ENCODE measurements at places on chromosomes 6 and 20. TPM values are rescaled to one million over a fixed set of nuclear protein-coding genes. Genes with fewer than 3 reads are reported as not detected.

Gene ZFP57
- total RNA-seq: not detected

Gene VSX1
- total RNA-seq: not detected

GRCh38 chr6:116387374-116387773 is 16.6 kb downstream of the DSE start:
- DNase-seq: peak; percentile 43

GRCh38 chr6:27693766-27694546 is 218.2 kb downstream of the OR2B2 start:
- DNase-seq: no peak

DNA sequence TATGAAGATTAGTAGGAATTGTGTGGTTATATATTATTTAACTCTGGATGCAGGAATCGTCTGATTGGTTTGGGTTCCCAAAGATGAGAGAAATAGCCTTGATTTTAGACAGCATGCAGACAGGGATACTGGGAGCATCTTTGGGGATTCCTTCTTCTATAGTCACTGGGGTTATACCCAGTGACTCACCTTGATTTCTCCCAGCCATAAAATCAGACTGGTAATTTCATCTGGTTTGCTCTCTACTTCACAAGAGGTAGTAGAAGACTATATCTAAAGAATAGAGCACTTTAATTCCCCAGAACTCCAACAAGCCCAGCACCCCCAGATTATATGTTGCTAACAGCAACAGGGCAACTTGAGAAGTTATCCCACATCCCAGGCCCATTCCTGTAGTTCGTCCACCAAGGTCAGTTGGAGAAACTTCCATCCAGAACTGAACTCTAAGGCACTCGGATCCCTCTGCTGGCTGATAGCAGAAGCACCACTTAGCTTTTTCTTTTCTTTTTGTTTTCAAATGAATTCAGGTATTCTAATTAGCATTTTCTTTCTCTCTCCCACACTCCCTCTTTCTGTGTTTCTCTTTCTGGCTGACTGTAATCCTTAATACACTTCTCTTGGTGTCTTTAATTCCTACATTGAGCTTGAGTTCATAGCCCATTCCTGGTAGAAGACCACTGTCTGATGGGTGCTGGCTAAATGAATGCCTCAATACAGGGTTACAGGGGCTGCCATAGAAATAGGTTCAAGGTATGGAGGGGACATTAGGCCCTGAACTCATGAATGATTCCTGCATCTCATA is 20.4 kb upstream of the EFHC1 start:
- DNase-seq: peak; percentile 59

- peak; percentile 21 for DNase-seq
These were observed 25.1 kb upstream of the RFPL4B start for GRCh38 chr6:112321941-112322424.

Measured in endothelial cell of umbilical vein (primary cell).